ENCODE measurements at places on chromosomes 2 and 18. TPM values are rescaled to one million over a fixed set of nuclear protein-coding genes. Genes with fewer than 3 reads are reported as not detected.

DNA sequence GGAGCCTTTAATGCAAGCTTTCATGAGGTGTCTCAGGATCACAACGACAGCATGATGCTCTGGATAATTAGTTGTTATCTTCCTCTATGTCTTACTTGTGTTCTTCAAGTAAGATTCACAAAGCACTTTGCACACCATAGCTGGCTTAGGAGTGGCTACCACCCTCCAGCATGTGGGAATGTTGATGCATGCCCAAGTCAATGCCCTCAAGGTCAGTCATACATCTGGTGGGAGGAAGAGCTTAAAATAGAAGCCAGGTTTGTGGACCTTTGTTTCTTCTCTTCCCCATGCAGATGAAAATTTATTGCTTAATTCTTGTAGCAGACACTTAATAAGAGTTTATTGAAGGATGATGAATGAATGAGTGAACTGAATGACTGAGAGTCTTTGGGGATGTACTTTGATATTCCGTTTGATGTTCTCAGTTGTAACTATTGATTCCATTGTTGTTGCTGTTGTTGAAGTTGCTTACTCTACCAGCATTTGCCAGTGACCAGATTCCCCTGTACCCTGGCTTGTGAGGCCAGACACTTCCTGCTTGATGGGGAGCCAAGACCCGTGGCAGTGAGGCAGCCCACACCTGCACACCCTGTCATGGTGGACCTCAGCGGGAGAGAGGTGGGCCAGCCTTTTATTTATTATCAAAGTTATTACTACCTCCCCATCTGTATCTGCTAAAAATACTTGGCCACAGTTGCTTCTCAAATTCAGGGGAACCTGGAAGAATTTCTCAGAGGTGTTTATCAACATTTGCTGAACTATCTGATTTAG is 137.8 kb downstream of the LAMA3 start:
- DNase-seq = no peak

DNA sequence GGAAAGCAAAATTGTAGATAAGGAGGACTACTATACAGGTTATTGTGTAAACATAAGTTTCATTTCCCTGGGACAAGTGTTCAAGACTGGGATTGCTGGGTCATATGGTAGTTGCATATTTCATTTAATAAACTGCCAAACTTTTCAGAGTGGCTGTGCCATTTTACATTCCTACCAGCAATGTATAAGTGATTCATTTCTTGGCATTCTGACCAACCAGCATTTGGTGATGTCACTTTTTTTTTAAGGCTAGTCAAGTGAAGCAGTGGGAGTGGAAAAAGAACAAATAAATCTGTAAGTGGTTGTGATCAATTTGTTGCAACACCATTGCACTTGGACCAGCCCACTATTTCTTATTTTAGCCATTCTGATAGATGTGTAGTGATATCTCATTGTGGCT is 5.2 kb upstream of the CHCHD5 start:
- DNase-seq = no peak

GRCh38 chr2:131645177-131645765 is 117.6 kb downstream of the CCDC74A start:
- no peak for DNase-seq

DNA sequence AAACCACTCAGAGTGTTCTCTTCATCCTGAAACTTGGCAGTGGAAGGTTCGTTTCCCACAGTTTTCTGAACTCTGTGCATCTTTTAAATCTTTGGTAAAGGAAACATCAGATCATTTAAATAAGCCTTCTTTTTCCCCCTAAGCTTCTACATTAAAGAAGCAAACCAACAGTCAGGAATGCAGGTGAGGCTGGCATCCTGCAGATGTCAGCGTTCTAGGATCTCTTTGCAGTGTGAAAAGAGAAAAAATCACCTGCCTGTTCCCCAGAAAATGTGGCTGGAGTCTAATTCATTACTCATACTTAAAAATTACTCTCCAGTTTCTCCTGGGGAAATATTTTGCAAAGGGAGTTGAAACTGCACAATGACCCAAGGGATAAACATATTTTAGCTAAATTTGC is 64.5 kb upstream of the ZCCHC2 start:
- DNase-seq = no peak

GRCh38 chr2:191857259-191857805 is 10.4 kb upstream of the CAVIN2 start:
- no peak for DNase-seq

TTN gene
- 3.3 TPM for total RNA-seq

DNA sequence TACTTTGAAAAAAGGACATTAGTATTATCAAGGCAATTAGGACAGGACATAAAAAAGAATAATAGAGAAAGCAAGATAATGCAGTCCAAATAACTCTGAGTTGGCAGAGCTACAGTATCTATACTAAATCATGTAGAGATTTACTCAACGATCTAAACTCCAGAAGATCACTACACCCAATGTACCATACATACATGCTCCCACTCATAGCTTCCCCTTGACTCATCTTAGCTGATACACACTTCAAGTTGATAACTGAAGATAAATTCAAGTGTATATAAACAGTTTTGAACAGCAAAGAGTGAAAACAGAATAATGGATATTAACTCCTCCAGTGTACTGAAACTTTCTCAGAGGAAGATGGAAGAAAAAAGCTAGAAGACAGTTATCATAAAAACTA is 78.5 kb downstream of the SESTD1 start:
- no peak for DNase-seq

PREPL gene
- total RNA-seq = 29.7 TPM

DNA sequence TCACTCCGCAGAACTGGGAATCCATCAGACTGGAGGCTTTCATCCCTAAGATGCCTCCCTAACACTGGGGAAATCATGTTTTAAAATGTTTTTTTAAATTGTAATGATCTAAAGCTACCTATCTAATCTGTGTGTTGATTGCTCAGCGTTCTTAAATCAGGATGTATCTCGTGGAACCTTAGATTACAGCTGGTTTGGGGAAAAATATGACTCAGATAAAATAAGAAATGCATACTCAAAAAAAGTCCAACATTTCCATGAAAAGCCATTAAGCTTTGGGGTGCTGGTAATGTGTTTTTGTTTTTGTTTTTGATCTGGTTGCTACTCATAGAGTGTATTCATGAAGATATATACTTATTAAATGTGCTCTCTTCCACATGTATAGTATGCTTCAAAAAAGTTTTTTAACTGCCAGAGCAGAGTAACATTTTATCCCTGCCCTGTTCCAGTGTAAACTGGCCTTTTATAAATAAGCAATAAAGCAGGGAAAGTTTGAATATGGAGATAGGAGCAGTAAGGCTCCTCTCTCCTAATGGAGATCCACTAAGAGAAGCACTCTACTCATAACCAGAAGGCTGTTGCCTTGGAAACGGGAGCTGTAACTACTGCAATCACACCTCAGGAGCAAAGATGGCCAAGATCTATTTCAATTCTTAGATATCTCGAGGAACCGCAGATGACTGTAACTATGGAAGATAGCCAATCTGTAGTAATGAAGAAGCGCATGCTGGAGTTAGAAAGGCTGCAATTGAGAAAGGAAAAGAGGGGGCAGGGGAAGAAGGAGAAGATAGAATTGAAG is 41.6 kb downstream of the ANKRD44 start:
- no peak for DNase-seq

DNA sequence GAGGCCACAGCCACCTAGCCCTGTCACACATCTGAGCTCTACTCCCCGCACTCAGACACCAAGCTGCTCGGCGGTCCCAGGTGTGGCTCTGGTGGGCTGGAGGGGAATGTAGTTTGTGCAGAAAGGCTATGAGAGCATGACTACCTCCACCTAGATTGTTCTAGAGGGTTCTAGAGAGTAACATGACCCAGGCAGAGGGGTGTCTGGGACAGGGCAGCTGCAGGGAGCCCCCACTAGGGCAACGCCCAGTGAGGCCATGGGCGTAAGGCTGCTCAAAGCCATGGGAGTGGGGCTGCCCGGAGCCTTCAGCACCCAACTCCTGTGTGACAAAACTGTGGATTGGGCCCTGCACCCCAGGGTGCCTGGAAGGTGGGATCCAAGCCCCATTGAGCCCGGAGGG is 511.4 kb upstream of the MYT1L start:
- DNase-seq = no peak

DNA sequence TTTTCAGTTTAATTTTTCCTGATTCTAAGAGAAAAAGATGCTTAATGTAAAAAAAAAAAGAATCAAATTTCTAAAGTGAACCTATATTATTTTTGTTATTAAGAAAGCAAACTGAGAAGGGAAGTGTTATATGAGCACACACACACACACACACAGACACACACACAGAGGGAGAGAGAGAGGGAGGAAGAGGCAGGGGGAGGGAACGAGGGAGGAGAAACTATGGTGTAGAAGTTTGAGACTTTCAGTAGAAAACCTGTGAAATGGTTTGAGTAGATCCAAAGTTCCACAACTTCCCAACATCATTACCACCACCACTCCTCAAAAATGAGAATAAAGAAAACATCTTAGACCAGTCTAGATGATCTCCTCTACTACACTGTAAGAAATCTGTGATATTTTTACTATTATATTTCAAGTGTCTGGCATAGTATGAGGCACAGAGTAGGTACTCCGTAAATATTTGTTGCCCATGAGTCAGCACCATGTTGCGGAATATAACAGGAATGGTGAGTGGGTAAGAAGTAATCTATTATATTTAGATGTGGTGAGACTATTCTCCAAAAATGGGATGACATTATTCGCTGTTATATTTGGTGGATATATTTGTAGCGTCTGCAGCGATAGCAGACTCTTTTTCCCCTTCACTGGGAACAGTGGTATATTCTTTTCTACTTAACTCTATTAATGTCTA is 149.4 kb upstream of the DNMT3A start:
- no peak for DNase-seq

- no peak for DNase-seq
Observed at GRCh38 chr2:43977677-43978375, 18.0 kb downstream of the LRPPRC start.

- no peak for DNase-seq
Observed at GRCh38 chr2:237307474-237307873, 106.5 kb downstream of the COL6A3 start.

GRCh38 chr2:84697895-84698294 is 181.6 kb downstream of the DNAH6 start:
- DNase-seq = no peak

DNA sequence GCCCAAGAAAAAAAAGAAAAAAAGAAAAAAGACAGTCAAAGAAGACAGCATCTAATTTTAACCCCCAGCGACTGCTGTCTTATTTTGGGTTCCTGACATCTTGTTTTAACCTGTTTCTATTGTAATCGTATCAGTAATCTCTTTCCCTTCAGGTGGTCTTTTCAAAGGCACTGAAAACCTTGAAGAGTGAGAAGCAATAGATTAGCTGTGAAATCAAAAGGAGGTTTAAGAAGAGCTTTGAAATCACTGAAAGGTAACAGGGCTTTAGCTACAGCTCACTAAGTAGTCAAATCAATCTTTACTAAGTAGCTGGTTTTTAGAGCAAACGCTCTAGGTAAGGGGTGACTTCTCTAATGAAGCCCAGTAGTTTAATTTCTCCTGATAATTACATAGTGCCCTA is 5.4 kb upstream of the TANC1 start:
- DNase-seq = no peak

DNA sequence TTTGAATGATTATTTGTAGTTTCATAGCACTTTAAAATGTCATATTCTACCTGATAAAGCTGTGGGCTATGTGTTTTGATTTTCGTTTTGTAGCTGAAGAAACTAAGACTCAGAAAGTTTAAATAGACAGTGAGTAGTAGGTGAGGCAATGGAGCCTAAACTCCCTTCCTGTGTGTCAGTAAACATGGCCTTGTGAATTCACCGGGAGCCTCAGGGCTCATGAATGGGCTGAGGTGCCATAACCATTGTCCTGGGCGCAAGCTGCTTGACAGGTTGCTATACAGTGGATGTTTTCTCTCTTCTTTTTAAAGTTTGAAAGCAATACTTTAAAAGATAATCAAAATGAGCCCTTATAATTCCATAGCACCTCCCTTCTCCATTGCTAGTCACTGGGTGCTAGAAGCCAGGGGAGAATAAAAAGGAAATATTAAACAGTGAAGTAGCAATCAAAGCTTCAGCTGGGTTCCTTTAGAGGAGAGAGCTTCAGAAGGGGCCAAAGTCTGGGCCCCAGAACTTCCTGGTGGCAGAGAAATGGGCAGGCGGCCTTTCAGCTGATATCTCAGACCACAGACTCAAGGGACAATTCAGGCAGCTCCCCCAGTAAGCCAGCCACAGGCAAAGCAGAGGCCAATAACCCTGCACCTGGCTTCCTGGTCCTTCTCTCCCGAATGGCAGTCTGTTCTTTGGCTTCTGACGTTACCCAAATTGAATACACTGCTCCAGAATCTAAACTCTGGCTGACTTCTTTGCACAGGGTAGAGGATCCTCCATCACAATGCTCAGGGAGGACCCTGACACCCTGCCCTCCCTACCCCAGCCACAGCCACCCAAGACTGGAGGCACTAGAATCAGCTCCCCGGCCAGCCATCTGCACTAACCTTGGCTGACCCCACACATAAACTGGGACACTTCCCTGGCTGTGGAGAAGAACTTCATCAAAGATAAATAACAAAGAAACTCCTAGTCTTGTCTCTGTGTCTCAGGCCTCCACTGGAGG is 51.8 kb upstream of the NPAS2 start:
- DNase-seq = no peak

- no peak for DNase-seq
Observed at GRCh38 chr2:71689968-71690834, 236.8 kb downstream of the DYSF start.

DNA sequence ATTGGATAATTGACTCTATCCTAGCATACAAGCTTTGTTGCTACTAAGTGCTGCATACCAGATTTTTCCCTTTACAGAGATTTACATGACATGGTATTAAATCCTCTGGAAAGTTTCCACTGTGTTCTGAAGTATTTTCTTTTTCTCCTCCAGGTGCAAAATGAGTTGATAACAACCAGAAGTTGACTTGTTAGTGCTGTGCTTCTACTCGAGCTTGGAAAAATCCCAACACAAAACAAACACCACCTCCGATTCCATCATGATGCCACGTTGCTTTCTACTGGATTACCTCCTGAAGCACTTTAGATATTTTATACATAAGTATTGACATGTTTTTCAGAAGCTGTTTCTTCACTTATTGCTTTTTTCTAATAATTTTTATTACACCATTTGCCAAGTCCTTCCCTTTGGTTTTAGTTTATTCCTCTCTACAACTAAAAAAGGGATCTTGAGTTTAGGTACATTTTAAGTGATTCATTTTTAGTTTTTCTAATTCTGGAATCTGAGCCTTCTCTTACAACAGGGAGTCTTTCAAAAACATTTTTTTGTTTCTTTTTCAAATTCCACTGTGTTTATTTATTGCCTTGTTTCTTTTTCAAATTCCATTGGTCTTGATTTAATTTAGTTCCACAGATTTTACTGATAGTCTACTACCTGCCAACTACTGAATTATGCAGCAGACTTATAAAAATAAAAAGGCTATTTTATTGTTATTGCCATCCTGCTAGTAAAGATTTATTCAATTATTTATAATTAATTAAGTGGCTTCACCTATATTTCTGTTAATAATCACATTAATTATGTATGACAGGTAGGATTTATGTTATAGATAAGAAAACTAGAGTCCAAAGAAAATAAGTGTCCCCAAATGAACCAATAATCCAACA is 143.4 kb downstream of the PPP1R1C start:
- DNase-seq = no peak

CD8A gene
- total RNA-seq = 2.8 TPM

DNA sequence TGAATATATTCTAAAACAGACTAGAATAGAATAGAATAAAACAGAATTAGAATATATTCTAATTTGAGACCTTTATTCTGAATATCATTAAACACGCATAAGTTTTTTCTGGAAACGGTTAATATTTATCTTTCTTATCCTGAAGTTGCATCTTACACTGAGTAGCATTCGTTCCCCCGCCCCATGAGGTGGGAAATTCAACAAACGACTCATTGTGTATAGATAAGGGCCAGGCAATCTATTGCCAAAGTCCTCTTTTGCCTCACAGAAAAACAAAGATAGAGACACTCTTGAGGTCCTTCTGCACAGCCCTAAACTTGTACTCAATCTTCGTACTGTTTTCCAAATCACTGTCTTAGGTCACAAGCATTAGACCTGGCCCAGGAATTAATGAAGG is 98.1 kb downstream of the COL6A3 start:
- DNase-seq = no peak

All from activated T-helper 2 cell treated with anti-CD3 and anti-CD28 coated beads, Interferon-gamma antibody, Interleukin-2, Interleukin-4, amounts not matched to agents 10 μg/mL and 5 μg/mL and 100 μg/mL, durations not matched to agents 14 hours and 24 hours and 36 hours (primary cell).